ENCODE measurements at places on chromosomes 3 and 15.

- DNase-seq: no peak
These were observed 68.5 kb downstream of the WWTR1 start for GRCh38 chr3:149589332-149589731.

DNA sequence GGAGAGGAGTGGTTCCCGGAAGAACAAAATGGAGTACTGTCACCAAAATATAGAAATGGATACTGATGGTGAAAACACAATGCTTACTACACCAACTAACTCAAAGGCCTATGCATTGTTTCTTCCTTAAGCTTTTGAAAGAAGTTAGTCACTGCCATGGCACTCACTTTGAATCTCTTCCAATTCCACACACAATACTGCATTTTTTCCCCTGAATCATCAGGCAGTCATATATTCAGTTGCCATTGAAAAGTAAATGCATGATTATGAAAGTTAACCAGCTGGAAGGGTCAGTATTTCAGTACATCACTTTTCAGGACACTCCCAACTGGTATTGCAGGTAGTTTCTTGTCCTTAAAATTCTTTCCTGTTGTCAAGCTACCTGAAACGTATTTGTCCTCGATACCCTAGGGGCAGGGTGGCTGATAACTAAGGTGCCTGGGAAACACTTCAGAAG is 9.0 kb upstream of the LRRFIP2 start:
- no peak for DNase-seq

GRCh38 chr3:32312251-32312650 is 73.8 kb downstream of the CMTM8 start:
- no peak for DNase-seq

DNA sequence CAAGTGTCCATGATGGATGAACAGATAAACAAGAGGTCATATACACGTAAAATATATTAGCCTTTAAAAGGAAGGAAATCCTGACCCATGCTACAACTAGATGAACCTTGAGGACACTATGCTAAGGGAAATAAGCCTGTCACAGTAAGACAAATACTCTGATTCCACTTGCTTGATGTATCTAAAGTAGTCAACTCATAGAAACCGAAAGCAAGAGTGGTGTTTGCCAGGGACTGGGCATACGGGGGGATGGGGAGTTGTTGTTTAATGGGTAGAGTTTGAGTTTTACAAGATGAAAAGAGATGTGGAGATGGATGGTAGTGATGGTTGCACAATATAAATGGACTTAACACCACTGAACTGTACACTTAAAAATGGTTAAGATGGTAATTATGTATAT is 65.4 kb downstream of the C3orf70 start:
- DNase-seq: no peak

DNA sequence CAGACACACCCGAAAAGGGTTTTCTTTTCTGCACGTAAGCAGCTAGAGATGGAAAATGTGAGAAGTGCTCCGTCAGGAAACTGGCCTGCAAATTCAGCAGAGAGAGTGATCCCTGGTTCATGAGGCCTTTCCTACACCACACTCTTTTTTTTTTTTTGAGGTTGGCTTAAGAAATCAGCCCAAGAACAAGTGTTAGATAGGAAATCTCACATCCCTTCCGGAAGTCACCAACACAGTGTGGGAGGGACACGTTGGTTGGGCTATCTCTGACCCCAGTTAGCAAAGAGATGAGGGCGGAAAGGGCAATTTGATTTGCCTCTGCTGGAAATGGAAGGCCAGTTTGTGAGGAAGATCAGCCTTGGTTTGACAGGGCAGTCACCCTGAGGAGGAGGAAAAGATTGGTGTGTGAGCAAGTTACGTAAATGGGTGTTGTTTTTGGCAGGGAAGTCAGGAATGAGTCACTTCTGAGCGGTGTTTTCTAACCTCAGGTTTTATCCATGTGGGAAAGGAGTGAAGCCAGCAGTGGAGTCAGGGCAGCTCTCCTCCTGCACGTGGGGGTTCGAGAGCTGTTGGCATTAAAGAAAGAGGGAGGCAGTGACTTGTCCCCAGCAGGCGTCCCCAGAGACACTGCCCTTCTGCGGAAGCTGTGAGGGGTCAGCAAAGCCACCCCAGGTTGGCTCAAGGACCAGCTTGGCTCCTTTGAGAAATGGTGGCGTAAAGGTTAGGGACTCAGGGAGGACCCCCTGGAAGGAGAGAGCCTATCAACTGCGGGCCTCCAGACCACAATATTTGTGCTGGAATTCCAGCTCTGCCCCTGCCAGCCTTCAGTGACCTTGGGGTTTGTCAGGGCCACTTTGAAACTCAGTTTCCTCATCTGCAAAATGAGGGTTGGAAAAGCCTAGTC is 237.6 kb upstream of the BHLHE40 start:
- peak; percentile 77 for DNase-seq

GRCh38 chr15:84750583-84751092 is 2.2 kb downstream of the ZNF592 start:
- DNase-seq: no peak

DNA sequence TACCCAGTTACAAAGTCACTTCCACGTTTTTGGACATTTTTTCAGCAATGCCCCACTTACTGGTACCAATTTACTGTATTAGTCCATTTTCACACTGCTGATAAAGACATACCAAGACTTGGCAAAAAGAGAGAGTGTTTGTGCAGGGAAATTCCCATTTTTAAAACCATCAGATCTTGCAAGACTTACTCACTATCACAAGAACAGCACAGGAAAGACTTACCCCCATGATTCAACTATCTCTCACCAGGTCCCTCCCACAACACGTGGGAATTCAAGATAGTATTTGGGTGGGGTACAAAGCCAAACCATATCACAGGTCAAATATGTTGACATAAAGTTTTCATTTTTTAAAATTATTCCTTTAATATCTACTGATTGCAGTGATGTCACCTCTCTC is 16.2 kb upstream of the ABI3BP start:
- DNase-seq: no peak

DNA sequence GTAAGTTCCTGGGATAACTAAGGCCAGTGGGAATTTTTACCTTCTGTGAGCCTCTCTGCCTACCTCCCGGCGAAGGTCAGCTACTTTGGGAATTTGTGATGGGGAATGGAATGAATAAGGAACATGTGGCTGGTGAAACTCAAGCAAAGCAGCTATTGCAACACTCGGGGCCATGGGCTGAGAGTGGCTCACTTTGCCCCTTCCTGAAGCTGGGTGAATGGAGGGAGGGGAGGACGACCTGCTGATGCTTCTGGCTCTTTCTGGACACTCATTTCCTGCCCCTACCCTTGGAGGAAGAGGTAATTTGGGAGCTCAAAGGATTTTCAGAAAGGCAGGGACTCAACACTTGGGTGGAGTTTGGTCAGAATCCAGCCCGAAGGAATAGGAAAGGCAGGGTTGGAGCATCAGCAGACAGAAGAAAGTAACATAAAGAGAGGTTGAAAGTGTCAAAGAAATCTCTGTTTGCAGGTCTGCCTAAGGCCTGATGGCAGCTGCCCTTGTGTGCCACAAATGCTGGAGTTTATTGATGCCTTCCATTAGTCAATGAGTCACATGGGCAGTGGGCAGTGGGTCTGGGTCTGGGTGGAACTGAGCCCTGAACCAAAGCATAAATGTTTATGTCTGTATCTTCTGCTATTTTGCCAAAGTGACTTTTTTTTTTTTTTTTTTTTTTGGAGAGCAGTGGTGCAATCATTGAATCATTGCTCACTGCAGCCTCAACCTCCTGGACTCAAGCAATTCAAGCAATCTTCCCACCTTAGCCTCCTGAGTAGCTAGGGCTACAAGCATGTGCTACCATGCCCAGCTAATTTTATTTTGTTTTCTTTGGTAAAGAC is 12.4 kb downstream of the LAMP3 start:
- no peak for DNase-seq

DNA sequence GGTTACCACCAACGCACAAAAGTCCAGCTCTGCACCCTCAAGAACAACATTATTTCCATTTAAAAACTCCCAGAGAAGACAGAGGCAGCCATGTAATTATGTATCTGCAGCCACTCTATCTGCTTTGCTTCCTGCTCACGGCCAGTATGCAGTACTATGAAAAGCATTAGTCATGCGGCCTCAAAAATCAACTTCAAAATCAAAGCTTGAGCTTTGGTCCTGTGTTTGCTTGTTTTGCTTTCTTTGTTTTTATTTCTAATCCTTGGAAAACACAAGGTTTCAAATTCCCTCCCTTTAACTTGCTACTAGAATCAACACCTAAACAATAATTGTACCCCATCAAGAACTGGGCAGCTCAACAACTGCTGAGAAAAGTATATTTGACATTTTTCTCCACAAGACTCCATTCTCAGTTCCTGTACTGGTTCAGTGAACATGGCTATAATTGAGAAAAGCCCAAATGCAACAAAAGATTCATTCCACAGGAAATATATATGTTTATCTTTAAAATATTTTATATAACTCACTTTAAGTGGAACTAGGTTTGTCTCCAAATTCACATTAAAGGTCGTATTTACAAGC is 37.6 kb downstream of the GBE1 start:
- DNase-seq: no peak

- DNase-seq: no peak
These were observed 657 bp downstream of the TLNRD1 start for GRCh38 chr15:81001152-81002008.

DNA sequence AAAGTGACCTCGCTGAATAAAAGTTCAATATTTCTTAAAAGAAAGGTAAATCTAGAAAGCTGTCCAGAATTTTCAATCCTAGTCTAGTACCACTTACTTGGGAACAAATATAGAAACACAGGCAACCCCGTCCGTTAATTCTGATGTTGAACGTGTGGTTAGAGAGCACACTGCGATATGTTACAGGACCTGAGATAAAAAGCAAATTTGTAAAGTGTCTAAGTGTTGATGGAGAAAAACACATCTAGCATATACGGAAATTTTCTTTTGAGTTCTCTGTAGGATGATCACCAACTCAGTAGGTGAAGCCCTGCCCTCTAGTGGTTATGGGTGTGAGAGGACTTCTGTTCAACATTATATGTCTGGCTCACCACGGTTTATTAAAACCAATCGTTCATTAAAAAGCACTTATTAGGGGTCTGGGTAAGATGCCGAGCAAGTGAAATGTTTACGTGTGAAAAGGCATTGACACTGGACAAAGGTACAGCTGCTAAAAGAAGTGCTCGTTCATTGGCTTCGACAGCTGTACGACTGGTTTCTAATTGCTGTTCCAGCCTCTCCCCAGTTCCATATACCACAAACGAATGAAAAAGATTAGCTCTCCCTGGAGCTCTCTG is 1.0 kb upstream of the ATP2C1 start:
- peak; percentile 46 for DNase-seq

DNA sequence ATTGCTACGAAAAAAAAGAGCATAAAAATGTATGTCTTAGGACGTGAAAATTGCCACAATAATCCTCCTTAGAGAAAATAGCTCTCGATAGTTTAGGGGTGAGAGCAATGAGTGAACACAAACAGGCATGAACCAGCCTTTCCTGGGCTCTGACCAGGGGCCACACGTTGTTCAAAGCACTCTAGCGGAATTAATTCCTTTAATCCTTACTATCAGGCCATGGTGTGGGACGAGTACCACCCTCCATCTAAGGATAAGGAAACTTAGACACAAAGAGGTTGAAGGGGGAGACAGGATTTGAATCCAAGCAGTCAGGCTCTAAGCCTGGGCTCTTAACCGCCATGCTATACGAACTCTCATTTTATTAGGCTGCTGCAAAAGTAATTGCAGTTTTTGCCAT is 81.9 kb upstream of the CACNA2D3 start:
- DNase-seq: no peak

DNA sequence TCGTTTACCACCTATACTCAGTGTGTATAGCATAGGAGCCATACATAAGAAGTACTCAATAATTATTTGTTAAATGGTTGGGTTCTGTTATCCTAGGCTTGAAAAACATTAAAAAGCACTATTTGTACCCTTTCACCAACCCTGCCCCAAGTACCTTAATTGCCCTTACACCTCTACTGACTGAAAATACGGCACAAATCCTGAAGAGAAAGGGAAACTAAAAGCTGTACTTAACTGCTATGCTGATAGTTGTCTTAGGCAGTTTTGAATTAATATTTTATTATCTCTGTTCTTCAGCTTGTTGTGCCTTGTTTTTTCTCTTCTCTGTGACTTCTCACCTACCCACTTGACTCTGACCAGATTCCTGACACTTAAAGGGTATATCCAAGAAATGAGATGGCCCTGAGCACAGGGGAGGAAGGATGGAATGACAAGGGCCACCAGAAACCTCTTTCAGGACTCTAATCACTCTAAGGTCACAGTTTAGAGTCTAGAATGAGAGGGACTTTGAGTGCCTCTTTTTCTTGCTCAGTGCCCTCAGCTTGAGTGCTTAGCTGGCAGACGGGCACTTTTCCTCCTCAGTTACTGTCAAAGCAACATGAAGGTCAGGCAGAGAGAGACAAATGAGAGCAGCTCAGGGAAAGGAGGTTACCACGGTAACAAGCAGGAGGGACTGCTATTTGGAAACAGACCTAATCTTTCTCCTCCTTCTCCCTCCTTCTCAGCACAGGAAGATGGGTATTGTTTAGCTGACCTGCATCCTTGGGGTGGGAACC is 136.5 kb downstream of the ZNF609 start:
- no peak for DNase-seq

- DNase-seq: no peak
These were observed 149.7 kb upstream of the NUDT16 start for GRCh38 chr3:131231710-131232389.

DNA sequence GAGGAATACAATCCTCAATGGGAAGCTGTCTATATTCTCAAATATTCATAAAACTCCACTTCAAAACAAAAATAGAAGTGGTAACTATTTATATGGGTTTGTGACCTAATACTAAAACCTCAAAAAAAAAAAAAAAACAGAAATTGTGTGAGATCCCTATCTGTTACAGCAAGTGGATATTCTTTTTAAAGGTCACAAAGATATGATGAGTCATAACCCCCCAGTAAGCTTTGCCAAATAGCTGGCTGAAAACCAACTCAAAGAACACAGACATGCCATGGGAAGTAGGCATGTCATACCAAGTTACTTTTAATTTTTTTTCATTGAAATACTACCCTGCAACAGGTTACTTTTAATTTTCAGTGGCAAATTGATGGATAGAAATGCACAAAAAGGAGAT is 62.5 kb downstream of the CBLB start:
- no peak for DNase-seq

DNA sequence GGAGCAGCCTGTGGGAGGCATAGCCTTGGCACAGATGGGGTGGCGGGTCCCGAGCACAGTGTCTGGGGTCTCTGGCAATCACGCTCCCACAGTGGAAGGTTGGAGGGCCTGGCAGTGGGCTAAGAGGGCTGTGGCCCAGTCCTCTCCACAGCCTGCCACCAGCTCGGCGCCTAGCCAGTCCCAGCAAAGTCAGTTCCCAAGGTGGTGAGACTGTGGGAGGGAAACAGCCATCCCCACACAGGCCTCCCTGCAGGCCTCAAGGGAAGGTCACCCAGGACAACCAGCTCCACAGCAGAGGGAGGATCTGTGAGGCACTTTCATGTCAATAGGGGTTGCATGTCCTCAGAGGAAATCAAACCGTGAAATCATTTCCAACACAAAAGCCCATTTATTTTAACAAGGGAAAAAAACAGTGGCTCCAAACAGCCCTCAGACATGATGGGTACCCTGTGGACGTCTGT is 27.6 kb upstream of the LIMD1 start:
- no peak for DNase-seq

DNA sequence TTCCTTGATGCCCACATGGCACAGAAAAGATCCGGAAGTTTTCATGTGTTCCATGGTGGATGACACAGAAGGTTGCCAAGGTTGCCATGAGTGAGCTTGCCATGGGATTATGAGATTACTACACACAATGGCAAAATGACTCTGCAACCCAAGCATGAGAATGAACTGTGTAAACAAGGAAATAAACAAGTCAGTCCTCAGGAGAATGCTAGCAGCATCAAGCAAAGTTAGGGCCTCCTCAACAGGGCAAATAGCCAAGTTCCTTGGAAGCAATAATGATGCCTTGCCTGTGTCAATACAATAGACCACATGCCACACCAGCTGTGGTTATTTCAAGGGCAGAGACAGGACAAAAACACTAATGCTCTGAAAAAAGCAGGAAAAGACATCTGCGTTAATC is 41.8 kb downstream of the AQR start:
- no peak for DNase-seq

Measured in thoracic aorta (tissue), 2 donors.